ENCODE measurements at places on chromosomes 7 and 10.

DNA sequence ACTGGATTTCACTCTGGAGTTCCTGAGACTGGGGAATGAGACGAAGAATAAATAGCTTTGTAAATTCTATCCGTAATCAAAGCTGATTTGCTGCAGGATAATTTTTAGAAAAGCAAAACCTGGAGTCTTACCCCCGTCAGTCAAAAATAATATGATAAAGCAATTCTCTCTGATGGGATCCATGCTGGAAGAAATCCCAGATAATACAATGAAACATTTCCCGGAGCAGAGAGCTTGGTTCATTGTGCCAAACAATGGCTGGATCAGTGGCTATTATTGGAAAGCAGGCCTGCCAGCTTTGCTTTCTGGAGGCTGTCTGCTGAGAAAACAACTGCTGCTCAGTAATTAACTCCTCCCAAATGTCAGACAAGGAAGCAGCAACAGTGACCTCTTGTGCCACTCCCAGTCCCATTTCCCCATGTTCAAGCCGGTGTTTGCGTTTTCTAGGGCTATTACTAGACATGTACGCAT is 609.4 kb upstream of the PCDH15 start:
- DNase-seq: peak; percentile 3

DNA sequence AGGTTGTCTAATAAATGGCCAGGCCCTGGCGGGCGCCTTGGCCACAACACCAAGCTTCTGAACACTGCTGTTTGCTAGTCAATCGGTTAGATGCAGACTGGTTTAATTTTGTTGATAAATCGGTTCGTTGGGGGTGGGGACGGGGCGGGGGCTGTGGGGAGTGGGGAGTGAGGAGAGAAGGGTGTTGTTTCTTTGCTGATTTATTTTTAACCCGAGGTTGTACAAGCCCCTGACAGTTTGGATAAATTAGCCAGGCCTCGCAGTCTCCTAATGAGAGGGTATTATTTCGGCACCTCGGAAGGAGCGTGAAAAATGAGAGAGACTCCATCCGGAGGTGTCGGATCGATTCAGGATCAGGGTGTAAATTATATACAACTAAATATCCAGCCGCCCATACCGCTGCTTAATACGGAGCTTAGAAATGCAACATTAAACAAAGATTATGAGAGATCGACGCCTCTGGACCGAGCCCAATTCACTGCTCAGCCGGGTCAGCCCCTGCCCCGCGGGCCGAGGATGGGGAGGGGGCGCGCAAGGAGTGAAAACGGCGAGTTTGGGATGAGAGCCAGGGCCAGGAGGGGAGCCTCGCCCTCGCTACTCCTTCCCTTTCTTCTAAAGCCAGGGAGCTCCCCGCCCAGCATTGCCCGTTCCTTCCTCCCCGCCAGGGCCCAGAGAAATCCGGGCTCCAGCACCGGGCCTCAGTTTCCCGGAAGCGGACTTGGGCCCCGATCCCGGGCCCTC is 8.0 kb downstream of the UNCX start:
- no peak for DNase-seq

GRCh38 chr10:32190890-32191491 is 134.8 kb upstream of the KIF5B start:
- DNase-seq: peak; percentile 36

- DNase-seq: no peak
These were observed 180.8 kb downstream of the EMX2 start for GRCh38 chr10:117723343-117723742.

DNA sequence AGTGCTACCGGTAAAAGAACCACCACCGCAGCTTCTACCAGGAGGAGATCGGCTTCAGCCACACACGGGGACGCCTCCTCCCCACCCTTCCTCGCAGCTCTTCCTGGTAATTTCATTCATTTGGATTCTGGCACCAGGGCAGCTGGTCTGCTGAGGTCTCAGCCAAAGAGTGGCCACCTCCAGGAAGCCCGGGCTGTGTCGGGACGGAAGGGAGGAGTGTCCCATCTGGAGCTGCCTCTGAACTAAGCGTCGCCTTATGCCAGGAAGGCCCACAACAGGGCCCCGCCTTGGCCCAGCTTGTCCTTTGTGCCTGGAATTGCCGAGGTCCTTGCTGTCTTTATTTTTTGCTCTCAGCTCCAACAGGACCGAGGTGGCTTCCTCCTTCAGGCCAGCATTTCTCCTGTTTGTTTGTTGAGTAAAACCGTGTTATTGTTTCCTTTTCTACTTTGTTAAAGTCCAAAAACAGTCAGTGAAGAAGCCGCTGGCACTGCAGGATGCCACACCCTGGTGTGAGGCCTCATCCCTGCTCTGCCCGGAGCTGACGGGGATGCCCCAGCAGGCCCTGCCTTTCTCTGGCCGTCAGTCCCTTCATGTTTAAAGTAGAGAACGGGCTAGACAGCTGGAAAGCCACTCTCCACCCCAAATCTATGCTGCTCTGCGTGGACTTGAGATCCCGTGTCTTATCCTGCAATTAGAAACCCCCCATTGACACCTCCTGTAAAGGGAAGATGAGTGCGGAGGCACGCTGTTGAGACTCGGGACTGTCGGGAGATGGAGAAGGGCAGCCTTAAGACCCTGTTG is 24.5 kb upstream of the TTYH3 start:
- no peak for DNase-seq

DNA sequence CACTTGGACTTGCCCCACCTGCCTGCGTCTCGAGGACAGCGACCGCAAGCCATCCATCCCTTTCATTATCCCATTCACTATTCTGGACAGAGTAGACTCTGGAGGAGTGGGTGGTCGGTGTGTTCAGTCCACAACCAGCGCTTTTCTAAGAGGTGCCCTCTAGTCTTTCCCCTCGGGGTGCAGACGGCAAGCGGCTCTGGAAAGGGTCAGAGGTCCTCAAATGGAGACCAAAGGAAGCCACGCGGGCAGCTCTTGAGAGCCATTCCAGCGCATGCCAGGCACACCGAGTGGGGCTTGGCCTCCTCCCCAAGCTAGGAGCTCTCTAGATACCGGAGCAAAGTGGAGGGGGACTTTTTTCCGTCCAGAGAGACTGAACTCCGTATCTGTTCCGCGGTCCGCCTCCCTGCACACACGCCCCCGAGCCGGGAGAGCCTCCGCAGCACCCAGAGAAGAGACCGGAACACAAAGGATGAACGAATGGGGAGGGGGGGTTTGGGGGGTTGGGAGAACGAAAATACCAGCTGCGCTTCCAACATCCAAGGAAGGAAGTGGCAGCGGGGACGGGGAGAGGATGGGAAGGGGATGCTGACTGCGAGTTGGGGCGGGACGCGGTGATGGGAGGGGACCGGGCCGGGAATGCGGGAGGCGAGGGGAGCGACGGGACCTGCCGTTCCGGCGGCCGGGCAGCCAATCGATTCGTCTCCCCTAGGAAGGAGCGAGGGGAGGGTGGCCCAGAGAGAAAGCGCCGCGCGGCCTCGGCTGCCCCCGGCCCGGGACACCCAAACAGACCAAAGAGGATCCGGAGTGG is 515 bp downstream of the GSDME start:
- DNase-seq: peak; percentile 68

DNA sequence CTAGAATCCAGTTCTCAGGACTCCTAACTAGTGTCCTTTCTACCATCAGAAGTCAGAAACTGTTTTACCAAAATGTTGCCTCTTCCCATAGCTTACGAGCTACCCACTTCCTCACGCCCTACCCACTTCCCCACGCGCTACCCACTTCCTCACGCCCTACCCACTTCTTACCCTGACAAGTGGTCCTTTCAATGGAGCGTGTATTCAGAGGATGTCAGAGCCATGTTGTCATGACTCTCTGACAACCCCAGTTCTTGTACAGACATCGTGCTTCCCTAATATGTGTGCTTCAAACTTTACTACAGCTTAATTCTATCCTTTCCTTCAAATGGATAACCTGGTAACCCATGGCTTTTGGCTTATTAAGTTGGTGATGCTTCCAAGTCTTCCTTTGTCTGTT is 84.8 kb upstream of the PHF14 start:
- DNase-seq: no peak

DNA sequence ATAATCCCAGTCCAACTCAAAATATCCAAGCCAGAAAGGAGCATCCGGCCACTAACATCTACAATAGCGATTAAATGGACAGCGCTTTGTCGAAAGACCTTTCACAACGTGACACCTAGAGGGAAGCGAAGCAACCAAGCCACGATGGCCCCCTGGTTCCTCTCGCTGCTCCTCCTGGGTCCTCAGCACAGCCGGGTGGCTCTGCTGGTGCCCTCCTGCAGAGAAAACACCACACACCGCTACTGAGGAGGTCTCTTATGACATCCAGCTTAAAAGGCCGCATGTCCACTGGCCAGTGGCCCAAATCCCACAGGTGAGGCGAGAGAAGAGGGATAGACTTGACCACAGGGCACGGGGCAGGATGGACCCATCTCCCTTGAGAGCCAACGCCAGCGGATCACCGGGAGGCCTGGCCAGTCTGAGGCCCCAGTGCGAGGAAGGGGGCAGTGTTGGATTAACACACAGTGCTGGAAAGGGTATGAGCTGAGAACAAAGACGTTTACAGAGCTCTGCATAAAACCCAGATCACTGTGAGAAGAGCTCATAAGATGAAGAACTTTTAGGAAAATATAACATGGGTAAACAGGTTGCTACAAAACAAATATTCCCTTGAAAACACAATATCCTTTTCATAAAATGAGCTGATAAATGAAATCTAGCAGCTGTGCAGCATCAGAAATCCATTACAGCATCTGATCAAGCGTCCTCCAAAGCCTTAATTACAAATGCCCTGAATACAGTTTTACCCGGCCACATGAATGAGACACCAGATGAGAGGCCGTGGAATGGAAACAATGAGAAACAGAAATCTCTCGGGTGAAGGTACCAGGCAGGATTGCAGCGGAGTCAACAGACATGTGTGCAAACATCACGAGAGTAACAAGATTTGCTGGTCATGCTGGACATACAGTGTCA is 236.7 kb downstream of the DIP2C start:
- DNase-seq: peak; percentile 18

- no peak for DNase-seq
These were observed 150.3 kb upstream of the CHST15 start for GRCh38 chr10:124243702-124244121.

GRCh38 chr7:45716380-45717203 is 142.4 kb downstream of the ADCY1 start:
- no peak for DNase-seq

DNA sequence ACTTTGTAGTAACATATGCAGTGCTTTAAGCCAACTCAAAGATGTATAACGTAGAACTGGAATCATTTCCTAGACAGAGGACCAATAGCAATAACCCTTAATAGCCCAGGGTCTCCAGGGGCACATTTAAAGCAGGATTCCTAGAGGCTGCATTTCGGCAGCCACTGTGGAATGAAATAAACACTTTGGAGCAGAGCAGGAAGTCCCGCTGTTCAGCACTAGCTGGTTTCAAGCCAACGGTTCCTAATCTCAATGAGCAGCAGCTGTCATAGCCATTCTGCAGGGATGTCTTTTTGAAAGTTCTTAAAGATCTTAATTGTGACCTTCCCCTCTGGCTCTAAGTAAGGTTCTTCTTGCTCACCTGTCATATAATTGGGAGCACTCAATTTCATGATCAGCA is 18.4 kb upstream of the MACROH2A2 start:
- DNase-seq: no peak

- no peak for DNase-seq
These were observed 14.7 kb downstream of the SRI start for GRCh38 chr7:88205179-88205578.

DNA sequence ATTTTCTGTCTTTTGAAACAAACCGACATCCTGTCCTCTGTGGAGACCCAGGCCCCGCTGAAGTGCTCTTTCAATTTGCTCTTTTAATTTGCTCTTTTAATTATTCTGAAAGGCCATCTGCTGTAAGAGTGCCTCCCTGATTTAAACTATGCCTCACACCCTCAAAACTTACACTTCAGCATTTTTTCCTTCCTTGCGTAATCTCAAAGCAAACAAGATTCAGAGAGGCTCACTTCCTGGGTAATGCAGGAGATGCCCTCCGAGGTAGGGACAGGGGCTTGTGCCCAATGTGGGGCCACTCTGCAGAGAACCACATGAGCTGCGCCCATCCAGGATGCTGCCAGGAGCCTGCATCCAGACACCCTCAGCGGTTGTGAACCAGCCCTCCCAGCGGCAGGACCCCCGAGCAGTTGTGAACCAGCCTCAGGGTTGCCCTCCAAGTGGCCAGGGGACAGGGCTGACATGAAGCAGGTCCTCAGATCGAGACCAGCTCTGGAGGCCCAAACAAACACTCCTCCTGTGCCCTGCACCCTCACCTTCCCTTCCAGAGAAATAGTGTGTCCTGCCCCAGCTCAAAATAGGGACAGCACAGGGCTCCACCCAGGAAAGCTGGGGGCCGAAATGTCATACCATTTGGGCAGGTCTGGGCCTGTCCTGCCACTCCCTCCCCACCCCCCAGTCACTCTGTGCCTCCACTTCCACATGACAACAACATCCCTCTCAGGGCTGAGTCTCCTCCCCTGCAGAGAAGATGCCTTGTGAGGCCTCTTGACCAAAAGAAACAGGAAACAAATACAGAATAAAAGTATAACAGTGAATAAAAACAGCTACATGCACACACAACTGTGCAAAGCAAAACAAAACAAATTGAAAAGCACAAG is 190.4 kb downstream of the PTPRN2 start:
- no peak for DNase-seq

- DNase-seq: peak; percentile 90
These were observed 76.5 kb downstream of the BMPER start for GRCh38 chr7:33981671-33982424.

- no peak for DNase-seq
These were observed 60.9 kb downstream of the TMEM130 start for GRCh38 chr7:98808751-98809460.

DNA sequence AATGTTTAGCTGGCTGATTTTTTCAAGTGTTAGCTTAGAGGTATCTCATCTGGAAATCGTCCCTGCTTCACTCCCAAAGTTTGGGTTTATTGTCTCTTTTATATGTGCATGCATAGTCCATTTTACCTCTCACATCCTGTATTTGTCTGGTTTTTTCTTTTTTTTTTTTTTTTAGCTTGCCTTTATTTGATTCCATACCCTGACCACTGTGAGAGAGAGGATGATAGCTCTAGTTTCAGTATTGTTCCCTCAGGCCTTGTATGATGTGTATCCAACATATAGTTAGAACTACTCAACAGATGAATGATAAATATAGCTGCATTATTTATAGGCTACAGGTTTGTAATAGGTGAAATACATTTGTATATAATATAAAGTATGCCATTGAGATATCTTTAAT is 29.9 kb downstream of the PCGF5 start:
- DNase-seq: no peak

DNA sequence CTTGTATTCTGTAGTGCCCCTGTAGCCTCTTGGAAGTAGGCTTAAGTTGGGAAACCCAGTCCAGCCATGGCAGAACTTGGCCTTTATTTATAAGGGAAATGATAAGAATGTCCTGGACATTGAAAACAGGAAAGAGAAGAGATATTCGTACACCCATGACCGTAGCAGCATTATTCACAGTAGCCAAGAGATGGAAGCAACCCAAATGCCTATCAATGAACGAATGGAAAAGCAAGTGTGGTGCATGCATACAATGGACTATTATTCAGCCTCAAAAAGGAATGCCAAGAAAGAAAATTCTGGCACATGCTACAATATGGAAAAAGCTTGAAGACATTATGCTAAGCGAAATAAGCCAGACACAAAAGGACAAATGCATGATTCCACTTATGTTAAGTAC is 315.3 kb downstream of the CXCL12 start:
- DNase-seq: no peak

GRCh38 chr7:83984591-83984990 is 210.0 kb downstream of the SEMA3A start:
- DNase-seq: no peak

GRCh38 chr10:113520690-113521474 is 32.0 kb upstream of the HABP2 start:
- peak; percentile 84 for DNase-seq

- no peak for DNase-seq
These were observed 42.7 kb downstream of the PAXIP1 start for GRCh38 chr7:154960063-154960790.

All from fibroblast of skin of right biceps (primary cell).